SJCRH30 (cell line): ENCODE measurements at places on chromosomes 2 and 18. TPM values are rescaled to one million over a fixed set of nuclear protein-coding genes. Genes with fewer than 3 reads are reported as not detected.

- no peak for DNase-seq
- peaks cover 2% of the 10 kb centered on the region; the same call in 1 of the 2 replicates for H3K4me1 ChIP-seq
These were observed 204.1 kb upstream of the CYRIA start for GRCh38 chr2:16869711-16870110.

Gene FOXD4L1
- 0.43 and 1.0 TPM in 2 replicates for total RNA-seq

DNA sequence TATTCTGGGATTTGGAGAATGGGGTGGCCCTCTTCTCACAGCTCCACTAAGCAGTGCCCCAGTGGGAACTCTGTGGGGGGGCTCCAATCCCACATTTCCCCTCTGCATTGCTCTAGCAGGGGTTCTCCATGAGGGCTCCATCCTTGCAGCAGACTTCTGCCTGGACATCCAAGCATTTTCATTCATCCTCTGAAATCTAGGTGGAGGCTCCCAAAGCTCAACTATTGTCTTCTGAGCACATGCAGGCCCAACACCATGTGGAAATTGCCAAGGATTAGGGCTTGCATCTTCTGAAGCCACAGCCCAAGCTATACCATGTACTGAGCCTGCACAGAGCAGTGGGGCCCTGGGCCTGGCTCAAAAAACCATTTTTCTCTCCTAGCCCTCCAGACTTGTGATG lies 162.4 kb upstream of the CWC22 start:
- no peaks in the 10 kb centered on the region for H3K27me3 ChIP-seq
- no peak overlapping the region for H3K27ac ChIP-seq
- peak; percentile 9 for DNase-seq

Gene MATN3
- 0.15 and 0.40 TPM in 2 replicates for total RNA-seq

GRCh38 chr2:180604077-180604476 lies 376.3 kb upstream of the UBE2E3 start:
- no peak for DNase-seq
- no peak overlapping the region for H3K27ac ChIP-seq
- no peak overlapping the region for H3K4me3 ChIP-seq
- H3K36me3 ChIP-seq, result no peaks in the 10 kb centered on the region
- no peaks in the 10 kb centered on the region for H3K27me3 ChIP-seq

DNA sequence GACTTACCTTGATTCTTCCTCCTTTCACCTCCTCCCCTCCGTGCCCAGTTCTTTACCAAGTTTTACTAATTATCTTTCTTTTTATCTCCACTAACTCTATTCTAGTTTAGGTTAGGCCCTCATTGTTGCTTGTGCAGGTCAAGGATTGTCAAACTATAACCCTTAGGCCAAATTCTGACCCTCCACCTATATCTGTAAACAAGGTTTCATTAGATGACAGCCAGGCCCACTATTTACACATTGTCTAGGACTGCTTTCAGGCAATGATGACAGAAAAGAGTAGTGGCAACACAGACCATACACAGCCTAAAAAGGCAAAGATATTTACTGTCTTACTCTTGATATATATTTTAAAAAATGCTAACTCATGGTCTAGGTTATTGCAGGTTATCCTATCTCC lies 212.0 kb downstream of the RAD51AP2 start:
- H3K27ac ChIP-seq, result no peak overlapping the region
- DNase-seq, result no peak
- H3K4me1 ChIP-seq, result no peaks in the 10 kb centered on the region
- H3K27me3 ChIP-seq, result no peaks in the 10 kb centered on the region; the same call in 1 of the 2 replicates
- H3K4me3 ChIP-seq, result no peak overlapping the region

- H3K27ac ChIP-seq, result no peak overlapping the region
- DNase-seq, result no peak
- no peaks in the 10 kb centered on the region for H3K4me1 ChIP-seq
- no peaks in the 10 kb centered on the region for H3K36me3 ChIP-seq
- no peaks in the 10 kb centered on the region for H3K27me3 ChIP-seq
These were observed 45.6 kb upstream of the SLC14A2 start for GRCh38 chr18:45569566-45570275.

DNA sequence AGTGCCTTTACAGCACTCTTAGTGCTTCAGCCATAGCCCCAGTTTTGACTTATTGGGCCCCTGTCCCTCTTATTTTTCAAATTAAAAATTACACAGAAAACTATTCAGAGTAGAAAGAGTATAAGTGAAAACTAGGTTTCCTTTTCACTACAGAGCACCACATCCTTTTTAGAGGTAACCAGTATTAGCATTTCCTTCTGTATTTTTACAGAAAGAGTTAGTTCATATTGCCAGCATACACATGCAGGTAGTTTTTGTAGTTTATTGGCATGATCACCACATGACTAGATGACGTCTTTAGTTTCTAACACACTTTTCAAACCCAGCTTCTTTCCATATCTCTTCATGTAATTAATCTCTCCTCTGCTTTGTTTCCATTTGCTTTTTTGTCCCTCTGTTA lies 66.4 kb downstream of the UBE2E3 start:
- H3K4me3 ChIP-seq, result no peak overlapping the region
- H3K4me1 ChIP-seq, result no peaks in the 10 kb centered on the region
- no peak overlapping the region for H3K27ac ChIP-seq
- no peak for DNase-seq
- peaks cover 2% of the 10 kb centered on the region; the same call in 1 of the 2 replicates for H3K36me3 ChIP-seq

Gene SRD5A2
- 0.02 TPM in 1 of 2 replicates, not detected in the other for total RNA-seq

DNA sequence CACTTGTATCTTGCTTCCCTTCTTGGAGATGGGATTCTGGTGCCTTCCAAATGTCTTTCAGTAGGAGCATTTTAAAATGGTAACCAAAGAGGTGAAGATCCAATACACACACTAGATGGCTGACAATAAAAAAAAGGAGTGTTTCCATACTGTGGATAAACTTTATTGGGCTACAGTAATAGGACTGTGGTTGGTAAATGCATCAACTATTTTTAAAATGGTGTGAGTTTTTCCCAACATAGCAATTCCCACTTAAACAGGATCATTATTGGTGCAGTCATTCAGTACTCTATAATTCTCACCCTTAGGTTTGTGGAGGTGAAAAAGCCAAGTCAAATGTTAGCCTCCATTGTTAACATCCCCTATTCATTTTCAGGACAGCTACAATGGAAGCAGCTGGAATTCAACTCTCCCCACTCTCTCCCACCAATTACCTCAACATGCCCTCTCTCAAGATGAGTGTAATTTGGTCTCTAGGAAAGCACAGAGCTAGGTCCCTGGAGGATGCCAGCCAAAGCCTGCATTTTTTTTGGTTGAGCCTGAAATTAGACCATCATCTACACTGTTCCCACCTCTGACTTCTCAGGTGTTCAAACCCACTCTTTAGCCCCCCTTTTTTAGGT lies 273.3 kb downstream of the TCF4 start:
- H3K4me3 ChIP-seq, result no peak overlapping the region
- peaks cover 11% of the 10 kb centered on the region for H3K4me1 ChIP-seq
- no peaks in the 10 kb centered on the region for H3K27me3 ChIP-seq
- H3K36me3 ChIP-seq, result no peaks in the 10 kb centered on the region

Gene SCN7A
- total RNA-seq, result 0.13 and 0.18 TPM in 2 replicates

- H3K27me3 ChIP-seq, result no peaks in the 10 kb centered on the region
- no peak overlapping the region for H3K27ac ChIP-seq
- no peak overlapping the region for H3K4me3 ChIP-seq
- no peaks in the 10 kb centered on the region for H3K36me3 ChIP-seq
- DNase-seq, result no peak
- no peaks in the 10 kb centered on the region for H3K4me1 ChIP-seq
These were observed 107.6 kb downstream of the LRP2 start for GRCh38 chr2:169254774-169255173.

Gene VWC2L
- total RNA-seq, result not detected in 2 replicates

Gene L3MBTL4
- not detected in 2 replicates for total RNA-seq

DNA sequence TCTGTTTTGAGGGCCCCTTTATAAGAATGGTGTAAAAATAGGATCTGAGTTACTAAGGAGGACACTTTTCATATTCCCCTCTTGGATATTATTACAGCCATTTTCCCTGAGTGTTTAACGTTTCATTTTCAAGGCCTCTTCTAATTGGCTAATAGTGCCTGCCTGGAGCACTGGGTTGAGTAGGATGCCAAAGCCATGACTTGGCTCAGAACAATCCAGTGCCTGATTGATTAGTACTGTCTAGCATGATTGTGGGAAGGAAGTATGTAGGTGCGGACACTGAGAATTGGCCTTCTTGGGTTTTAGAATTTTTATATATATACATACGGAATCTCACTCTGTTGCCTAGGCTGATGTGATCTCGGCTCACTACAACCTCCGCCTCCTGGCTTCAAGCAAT lies 66.1 kb downstream of the NAB1 start:
- DNase-seq, result no peak
- no peaks in the 10 kb centered on the region for H3K36me3 ChIP-seq
- peaks cover 31% of the 10 kb centered on the region for H3K4me1 ChIP-seq
- H3K27ac ChIP-seq, result no peak overlapping the region
- H3K27me3 ChIP-seq, result no peaks in the 10 kb centered on the region

Gene TNFRSF11A
- 0.08 TPM in 2 replicates for total RNA-seq

DNA sequence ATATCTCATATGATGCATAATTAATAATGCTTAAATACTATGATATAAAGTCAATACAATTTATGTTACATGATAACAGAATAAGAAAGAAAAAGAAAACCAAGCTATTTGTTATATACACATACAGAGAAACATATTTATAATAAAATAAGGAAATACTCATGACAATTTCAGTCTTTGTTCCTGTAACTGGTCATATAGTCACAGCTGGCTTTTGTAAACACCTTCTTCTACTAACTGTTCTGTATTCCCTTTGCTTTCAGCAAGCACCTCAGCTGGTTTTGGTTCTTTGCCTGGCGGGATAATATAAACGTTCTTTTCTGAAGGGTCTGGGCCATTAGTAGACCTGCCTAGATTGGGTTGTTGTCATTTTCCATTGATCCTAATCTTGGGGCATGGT lies 158.5 kb downstream of the COPS8 start:
- DNase-seq, result no peak
- H3K27ac ChIP-seq, result no peak overlapping the region
- H3K27me3 ChIP-seq, result no peaks in the 10 kb centered on the region
- H3K36me3 ChIP-seq, result no peaks in the 10 kb centered on the region

DNA sequence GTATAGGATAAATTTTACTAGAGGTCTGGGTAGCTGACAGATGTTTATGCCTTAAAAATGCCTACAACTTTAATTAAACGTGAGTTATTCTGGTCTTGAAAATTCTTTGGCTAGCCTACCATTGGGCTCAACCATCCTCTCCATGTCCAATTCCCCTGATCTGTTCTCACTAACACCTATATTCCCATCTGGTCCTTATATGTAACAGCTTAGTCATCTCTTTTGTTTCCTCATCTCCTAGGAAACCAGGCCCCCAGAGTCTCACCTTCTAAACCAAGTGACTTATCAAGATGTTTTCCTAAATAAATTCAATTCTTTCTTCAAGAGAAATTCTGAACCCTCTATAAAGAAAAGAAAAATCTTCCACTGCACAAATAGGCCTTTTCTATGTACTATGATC lies 148.5 kb downstream of the TTC32 start:
- H3K4me3 ChIP-seq, result no peak overlapping the region
- no peak overlapping the region for H3K27ac ChIP-seq
- H3K4me1 ChIP-seq, result peaks cover 10% of the 10 kb centered on the region; the same call in 1 of the 2 replicates
- no peak for DNase-seq
- H3K27me3 ChIP-seq, result no peaks in the 10 kb centered on the region

DNA sequence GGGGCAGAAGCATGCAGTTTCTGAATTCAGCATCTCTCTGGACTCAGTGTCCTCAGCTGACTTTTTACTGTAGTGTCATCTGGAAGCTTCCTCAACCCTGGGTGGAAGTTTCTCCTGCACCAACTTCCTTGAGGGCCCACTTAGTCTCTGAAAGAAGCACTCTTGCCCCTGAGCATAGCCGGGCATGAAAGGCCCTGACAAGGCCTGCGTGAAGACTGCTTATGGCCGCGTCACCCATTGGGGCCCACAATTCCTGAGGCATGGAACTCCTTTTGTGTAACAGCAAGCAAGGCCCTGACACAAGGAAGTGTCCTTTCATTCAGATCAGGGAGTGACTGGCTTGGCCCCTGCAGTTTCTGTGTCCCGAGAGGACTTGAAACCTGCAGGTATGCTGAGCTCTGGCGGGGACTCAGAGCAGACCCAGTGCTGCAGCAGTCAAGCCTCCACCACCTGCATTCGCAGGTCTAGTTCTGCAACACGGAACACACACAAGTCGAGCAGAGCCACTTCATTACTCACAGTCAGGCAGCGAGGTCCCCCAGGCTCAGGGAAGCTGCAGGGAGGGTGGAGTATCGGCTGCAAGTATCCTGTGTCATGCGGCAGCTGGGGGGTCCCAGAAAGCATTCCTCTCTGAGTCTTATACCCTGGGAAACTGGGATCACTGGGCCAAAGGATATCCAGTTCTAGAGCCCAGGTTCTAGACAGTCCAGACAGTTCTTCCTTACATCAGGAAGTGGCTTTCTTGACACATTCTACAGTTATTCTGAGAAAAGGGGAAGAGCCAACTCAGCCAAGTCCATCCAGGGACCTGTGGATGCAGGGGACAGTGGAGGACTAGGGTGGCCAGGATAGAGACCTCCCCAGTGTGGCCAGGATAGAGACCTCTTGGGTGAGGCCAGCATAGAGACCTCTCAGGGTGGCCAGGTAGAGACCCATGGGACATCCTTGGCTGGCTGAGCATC lies 35.6 kb upstream of the PRLH start:
- no peak for DNase-seq
- H3K27me3 ChIP-seq, result 0 out of 2 replicates have a peak, but pooled peaks cover 8% of the 10 kb centered on the region
- H3K36me3 ChIP-seq, result no peaks in the 10 kb centered on the region
- H3K27ac ChIP-seq, result no peak overlapping the region

Gene TRABD2A
- total RNA-seq, result 0.86 and 1.4 TPM in 2 replicates

DNA sequence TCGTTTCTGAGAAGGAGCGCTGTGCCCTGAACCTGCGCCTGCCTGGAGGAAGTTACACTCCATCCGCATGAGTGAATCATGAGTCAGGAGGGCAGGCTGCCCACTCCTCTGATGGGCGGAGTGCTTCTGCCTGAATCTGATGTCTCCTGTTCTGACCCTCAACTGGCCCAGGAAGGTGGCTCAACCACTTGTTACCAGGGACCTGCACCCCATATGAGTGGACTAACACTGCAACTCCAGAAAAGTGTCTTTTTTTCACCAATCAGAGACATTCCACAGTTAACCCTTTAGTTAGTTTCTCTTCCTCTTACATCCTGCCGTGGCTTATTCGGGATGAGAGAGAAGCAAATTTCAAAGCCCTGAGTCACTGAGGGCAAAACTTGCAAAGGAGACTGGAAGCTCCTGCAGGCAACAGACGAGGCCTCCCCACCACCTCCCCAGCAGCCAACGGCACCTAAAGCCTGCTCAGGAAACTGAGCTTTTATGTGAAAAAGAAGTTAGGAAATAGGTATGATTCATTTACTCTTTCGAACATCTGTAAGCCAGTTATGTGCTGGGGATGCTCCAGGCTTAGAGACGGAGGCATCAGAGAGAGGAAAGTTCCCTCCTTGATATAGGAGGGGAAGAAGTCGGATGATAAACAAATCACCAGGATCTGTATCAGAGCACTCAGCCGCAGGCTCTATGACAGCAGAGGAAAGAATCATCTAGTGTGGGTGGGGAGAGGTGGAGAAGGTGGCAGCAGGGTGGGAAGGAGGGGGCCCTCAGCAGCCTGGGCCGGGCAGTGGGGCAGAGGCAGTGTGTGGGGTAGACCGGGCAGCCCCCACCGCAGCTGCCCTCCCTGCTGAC lies 30.9 kb downstream of the MBP start:
- no peak overlapping the region for H3K27ac ChIP-seq
- H3K27me3 ChIP-seq, result no peaks in the 10 kb centered on the region
- H3K4me1 ChIP-seq, result no peaks in the 10 kb centered on the region
- no peaks in the 10 kb centered on the region for H3K36me3 ChIP-seq
- DNase-seq, result peak; percentile 11

Gene RIT2
- not detected in 2 replicates for total RNA-seq

GRCh38 chr2:70995426-70995729 lies 705 bp upstream of the TEX261 start:
- no peak overlapping the region for H3K27ac ChIP-seq
- DNase-seq, result peak; percentile 38
- peaks cover 3% of the 10 kb centered on the region; the same call in 1 of the 2 replicates for H3K36me3 ChIP-seq
- peaks cover 7% of the 10 kb centered on the region; the same call in 1 of the 2 replicates for H3K4me1 ChIP-seq

Gene INHBB
- not detected in 2 replicates for total RNA-seq

Gene RAB31
- total RNA-seq, result 7.1 and 8.1 TPM in 2 replicates
